NCI-H2081 treated with DMSO at 0.1 percent for 48 hours (cell line): ENCODE measurements at places on chromosomes 3 and 15.

- no peak for DNase-seq
Observed at GRCh38 chr15:33100314-33100713, 94.2 kb downstream of the FMN1 start.

DNA sequence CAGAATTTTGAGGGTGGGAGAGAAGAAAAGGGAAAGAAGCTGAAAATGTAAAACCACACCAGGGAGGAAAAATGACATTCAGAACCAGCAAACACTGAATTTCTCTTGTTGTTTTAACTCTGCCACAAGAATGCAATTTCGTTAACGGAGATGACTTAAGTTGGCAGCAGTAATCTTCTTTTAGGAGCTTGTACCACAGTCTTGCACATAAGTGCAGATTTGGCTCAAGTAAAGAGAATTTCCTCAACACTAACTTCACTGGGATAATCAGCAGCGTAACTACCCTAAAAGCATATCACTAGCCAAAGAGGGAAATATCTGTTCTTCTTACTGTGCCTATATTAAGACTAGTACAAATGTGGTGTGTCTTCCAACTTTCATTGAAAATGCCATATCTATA lies 15.5 kb downstream of the GREM1 start:
- no peak for DNase-seq

GRCh38 chr15:78873793-78874765 lies 1.4 kb downstream of the MORF4L1 start:
- DNase-seq = no peak

GRCh38 chr15:63532307-63532744 lies 27.9 kb downstream of the USP3 start:
- no peak for DNase-seq
